ENCODE measurements at places on chromosomes 1 and 21.

GRCh38 chr1:18091660-18092446 lies 15.7 kb upstream of the IGSF21 start:
- no peak for DNase-seq

- no peak for DNase-seq
Measured at GRCh38 chr21:34544032-34544496, 32.1 kb upstream of the KCNE1 start.

DNA sequence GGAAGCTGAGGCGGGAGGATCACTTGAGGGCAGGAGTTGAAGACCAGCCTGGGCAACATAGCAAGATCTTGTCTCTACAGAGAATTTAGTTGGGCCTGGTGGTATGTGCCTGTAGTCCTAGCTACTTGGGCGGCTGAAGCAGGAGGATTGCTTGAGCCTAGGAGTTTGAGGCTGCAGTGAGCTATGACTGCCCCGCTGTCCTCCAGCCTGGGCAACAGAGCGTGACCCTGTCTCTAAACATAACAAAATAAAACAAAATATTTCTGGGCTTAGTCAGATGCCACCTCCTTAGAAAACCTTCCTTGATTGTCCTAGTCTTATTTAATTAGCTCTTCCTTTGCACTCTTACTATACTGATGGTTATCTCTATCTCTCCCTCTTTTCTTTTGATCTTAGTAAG lies 8.5 kb downstream of the TGFB2 start:
- DNase-seq = no peak

- no peak for DNase-seq
Measured at GRCh38 chr1:197841158-197841557, 61.3 kb upstream of the C1orf53 start.

- DNase-seq = no peak
Measured at GRCh38 chr1:93239863-93240262, 59.3 kb downstream of the CCDC18 start.

DNA sequence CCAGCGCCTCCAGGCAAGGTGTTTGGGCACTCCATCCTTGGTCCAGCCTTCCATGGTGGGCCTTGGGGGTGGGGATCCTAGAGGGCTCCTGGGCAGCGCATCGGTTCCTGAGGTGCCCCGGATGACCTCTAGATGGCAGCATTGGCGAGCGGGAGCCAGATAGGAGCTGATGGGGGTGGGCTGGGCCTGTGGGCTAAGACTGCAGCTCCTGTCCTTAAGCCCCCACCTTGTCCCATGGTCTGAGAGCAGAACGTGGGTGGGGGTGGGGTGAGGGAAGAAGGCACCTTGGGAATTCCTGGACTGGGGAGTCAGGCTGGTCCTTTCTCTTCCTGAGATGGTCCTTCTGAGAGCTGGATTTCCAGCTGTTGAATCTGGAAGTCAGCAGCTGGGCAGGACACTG lies 93.4 kb upstream of the CSF3R start:
- DNase-seq = no peak

- DNase-seq = no peak
Measured at GRCh38 chr1:165434281-165434680, 10.6 kb downstream of the RXRG start.

DNA sequence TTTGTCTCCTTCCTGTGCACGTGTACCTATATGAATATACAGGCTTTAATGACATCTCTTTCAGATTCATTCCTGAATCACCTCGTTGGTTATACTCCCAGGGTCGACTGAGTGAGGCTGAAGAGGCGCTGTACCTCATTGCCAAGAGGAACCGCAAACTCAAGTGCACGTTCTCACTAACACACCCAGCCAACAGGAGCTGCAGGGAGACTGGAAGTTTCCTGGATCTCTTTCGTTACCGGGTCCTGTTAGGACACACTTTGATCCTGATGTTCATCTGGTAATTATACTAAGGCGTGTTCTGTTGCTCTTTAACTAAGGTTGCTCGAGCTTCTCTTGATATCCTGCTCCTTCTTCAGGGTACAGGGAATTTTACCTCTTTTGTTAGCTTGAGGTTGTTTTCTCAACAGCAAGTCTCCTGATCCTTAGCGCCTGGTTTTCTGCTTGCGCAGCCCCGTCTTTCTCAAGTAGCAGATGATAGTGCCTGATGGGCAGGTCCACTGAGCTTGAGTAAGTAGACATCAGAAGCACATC lies 55.1 kb downstream of the SLC22A15 start:
- no peak for DNase-seq

DNA sequence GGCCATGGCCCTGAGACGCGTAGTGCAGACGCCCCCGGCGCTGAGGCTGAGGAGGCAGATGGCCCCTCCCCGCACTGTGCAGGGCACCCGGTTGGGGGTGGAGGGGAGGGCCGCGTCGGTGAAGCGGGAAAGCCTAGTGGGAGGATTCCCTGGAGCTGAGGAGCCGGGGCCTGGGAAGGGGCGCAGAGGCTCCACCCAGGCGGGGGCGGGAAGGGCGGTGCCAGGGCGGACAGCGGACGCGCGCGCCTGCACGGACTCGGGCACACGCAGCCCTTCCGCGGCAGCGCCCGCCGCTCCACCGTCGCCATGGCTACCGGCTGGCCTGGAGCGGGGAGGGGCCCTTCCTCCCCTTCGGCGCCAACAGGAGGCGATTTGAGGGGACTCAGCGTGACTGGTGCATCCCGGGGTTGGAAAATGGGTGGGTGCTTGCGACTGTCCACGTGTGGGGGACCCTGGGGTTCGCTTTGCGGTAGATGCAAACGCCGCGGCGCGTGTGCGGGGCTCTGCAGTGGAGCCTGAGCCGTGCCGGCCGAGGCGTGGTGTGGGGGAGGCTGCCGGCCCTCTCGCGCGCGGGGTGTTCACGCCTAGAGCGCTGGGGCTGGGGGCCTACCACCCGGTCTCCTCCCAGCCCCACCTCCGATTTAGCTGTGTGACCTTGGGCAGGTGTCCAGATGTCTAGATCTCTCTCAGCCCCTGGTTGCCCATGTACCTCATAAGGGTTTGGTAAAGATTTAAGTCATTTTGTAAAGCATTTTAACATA lies 35.1 kb downstream of the PTPRF start:
- no peak for DNase-seq

DNA sequence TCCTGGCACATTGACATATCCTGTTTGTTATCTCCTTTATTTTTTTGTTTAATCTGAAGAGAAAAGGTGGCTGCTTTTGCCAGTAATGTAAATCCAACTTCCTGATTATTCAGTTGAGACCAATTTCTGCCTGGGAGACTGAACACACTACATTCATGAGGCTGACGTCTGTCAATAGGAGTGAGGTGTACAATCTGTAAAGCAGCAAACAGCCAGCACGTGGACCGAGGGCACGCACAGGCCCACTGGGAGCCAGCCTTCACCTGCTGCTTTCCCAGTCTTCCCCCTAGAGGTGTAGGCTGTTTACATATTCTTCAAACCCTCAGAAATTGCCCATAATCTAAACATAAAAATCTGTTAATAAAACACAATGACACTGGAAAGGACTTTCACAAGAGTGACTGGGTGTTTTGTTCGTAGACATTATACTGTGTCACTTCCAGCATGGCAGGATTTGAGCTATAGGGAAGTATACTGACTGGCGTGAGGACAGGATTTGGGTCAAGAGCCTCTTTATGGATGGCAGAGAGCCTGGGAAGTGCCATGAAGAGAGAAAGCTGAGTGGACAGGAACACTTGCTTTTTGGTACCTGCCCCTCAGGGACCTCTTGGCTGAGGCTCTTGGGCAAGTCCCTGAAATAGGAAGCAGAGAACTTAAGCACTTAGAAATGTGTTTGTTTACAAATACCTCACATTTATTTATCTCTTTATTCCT lies 552.9 kb upstream of the CAMK1G start:
- no peak for DNase-seq

- DNase-seq = no peak
Measured at GRCh38 chr1:168365719-168366479, 85.2 kb downstream of the TBX19 start.

DNA sequence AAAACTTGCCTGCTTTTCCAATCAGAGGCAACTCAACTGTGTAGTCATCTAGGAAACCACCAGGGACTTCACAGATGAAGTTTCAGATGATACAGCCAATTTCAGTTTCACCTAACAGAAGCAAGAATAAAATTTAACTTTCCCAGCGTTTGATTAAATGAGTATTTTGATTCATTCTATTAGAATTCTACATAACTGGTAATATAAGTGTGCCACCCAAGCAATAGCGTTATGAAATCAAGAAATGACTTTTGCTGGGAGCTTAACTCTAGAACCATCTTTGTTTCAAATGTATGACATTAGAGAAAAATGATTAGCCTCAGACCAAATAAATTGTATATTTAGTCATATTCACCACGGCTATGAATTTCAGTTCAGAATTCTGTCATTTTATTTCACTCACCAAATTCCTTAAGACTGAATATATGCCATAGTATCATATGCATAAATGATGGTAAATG lies 239.3 kb downstream of the NRIP1 start:
- DNase-seq = no peak

DNA sequence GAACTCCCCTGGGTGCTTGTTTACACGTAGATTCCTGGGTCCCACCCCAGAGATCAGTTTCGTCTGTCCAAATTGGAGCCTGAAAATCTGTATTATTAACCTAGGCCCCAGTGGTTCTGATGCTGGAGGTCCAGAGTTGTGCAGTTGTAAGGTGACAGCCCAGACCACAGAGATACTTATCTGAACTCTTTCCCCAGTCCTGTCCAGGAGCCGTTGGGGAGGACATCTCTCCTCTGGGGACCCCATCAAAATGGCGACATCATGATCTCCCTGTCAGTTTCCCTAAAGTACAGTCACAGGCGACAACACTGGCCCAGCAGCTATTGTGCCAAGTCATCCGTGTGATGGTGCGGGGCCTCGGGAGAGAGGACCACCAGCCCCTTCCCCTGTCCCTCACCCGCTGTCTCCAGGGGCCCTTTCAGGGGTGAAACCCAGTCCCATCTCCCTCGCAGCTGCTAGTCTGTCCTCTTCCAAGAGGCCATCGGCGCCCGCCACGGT lies 749 bp upstream of the EFHD2 start:
- no peak for DNase-seq

- DNase-seq = no peak
Measured at GRCh38 chr1:20896826-20897225, 109.7 kb upstream of the HP1BP3 start.

- DNase-seq = no peak
Measured at GRCh38 chr1:8471451-8471850, 153.5 kb downstream of the SLC45A1 start.

DNA sequence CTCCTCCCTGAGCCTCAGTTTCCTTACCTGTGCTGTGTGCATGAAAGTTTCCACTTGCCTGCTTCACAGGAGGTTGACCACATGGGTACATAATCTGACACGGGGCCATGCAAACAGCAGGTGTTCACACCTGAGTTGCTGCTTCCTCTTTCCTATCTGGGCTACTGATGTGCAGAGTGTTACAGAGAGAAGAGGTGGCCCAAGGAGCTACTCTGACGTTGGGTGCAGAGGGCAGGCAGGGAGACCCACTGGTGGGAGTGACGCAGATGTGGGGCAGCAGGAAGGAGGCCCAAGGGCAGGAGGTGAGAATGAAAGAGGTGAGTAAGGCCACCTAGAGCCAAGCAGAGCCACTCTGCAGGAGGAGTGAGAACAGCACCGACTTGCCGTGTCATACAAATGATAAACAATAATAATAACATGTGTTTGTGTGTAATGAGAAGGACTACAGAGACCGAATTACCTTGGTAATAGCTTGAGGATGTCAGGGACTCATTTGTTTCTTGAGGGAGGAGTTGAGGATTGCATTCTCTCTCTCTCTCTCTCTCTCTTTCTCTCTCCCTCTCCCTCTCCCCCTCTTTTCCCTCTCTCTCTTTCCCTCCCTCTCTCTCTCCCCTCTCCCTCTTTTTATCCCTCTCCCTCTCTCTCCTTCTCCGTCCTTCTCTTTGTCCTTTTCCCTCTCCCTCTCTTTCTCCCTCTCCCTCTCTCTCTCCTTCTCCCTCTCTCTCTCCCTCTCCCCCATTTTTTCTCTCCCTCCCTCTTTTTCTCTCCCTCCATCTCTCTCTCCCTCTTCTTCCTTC lies 87.4 kb upstream of the IGSF21 start:
- no peak for DNase-seq

- no peak for DNase-seq
Measured at GRCh38 chr1:1331068-1331965, at the start of gene TAS1R3. TAS1R3 (plus strand) TSS chr1:1331280; CDS start chr1:1331346, 66 bp downstream.

DNA sequence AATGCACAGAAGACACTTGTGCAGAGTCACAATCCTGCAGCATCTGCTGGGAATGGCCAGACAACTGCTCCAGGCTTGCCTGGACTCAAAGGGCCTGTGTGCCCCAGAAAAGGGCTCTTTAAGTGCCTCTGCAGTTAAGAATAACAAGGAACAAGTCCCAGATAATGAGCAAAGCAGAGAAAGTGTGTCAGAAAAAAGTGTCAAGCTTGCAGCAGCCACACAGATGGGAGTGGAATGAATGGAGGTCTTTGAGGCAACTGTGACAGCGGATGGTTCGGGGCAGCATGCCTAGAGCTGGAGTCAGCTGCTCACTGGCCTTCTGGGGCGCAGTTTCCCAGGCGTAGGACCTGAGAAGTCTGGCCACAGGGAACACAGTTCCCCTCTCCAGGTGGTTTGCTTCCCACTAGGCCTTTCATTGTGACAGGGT lies 5.1 kb downstream of the PARP1 start:
- peak; percentile 67 for DNase-seq

GRCh38 chr1:228184152-228184551 lies 18.5 kb downstream of the IBA57 start:
- no peak for DNase-seq

DNA sequence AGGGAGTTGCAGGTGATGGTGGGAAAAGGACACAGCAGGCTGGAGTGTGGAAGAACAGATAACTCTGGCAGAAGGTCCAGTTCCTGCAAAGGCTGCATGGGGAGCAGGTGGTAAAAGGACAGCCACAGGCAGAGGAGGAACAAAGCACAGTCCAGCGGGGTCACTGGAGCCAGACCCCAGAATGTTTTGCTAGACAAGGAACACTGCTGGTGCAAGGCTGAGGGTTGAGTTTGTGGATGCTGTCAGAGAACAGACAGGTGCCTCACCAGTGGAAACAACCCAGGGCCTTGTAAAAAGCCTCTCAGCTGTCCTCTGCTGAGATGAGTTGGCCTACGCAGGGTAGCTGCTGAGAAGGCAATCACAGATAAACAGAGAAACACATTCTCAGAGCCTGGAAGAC lies 101.7 kb downstream of the SSBP3 start:
- DNase-seq = no peak

GRCh38 chr21:26136671-26137070 lies 33.9 kb downstream of the APP start:
- no peak for DNase-seq

- no peak for DNase-seq
Measured at GRCh38 chr1:207302618-207303393, 18.7 kb upstream of the CD55 start.

- peak; percentile 34 for DNase-seq
Measured at GRCh38 chr1:27527890-27528817, 38.2 kb upstream of the WASF2 start.

GRCh38 chr1:90919190-90919719 lies 102.6 kb downstream of the ZNF644 start:
- DNase-seq = no peak

DNA sequence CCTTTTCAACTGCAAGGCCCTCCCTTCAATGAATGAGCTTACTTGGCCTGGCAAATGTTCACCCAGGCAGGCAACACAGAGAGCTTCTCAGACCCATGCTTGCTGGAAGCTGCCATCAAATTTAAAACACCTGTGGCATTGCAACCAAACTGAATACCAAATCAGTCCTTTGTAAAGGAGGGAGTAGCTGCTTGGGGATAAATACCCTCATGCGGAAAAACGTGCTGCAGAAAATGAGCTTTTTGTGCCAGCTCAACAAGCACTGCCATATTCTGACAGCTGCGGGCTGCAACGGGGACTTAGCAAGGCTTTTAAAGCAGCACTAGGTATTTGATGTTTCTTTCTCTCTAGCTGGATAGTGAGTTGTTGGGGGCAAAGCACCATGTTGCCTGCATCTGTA lies 119.7 kb downstream of the PLPPR4 start:
- DNase-seq = no peak

- DNase-seq = no peak
Measured at GRCh38 chr1:111911776-111912515, 77.5 kb downstream of the KCND3 start.
